ENCODE measurements at places on chromosomes 3 and 15.

DNA sequence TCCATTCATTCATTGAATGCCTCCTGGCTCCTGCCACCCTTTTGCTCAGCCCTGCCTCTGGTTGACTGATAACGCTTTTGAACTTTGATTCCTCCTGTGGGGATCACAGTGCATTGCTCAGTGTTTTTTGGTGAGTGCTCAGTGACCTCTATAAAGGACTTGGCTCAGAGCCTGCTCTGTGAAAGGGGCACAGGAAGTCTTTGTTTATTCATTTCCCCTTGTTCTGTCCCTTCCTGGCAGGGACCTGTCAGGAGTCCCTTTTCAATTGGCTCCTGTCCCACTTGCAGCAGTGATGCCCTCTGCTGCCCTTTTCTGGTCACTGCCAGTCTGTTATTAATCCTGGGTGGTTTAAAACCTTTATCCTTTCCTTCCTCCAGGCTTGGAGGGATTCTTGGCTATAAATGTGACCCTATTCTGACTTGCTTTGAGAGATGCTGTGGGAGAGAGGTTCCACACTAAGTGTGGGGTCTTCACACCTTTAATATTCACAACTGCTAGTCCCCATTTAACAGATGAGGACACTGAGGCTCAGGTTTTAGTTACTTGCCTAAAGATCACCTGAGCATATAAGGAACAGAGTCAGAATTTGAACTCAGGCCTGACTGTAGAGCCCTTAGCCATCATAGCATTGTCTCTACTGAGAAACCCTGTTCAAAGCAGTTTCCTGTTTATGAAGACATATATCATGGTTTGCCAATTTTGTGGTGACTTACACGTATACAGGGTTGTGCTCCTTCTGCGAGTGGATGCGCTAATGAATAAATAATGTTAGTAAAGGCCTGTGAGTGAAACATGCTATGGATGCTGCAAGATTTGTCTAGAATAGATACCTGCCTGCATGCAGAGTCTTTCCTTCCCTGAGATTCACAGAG lies 23.2 kb upstream of the TATDN2 start:
- peak; percentile 76 for DNase-seq

DNA sequence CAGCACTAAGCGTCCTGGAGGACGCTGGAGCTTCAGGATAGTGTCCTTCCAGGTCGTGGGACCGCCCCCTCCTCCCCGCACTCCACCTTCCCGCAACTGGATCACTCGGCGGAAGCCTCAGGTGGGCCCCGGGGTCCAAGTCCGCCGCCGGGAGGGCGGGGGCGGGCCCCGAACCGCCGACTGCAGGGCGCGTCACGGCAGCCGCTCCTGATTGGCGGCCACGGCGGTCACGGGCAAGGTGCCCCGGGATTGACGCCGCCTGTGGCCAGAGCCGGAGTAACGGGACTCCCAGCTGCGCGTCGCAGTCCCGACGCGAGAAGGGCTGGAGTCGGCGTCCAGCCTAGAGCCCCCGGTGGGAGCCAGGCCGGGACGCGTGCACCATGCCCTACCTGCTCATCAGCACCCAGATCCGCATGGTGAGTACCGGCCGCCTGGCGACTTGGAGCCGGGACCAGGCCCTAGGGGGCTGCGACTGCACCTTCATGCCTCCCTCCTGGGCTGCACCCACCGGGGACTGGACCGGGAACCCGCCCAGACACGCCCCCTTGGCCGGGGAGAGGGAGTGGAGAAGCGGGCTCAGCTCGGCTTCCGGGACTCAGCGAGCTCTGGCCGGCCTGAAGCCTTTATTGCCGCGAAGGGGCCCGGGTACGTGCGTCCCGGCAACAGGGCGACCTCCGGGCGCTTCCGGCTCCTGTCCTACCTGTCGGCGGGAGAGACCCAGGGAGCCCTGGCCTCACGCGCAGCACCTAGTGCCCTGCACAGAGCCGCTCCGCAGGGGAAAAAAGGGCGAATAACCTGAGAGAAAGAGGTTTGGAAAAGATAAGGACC lies at the start of gene GCHFR:
Gene GCHFR (plus strand): TSS at position 268 of the 828 bp plus-strand sequence. CDS start 113 bp downstream, at position 381.
- peak; percentile 77 for DNase-seq

GRCh38 chr15:53588773-53589172 lies 170.7 kb downstream of the WDR72 start:
- no peak for DNase-seq

DNA sequence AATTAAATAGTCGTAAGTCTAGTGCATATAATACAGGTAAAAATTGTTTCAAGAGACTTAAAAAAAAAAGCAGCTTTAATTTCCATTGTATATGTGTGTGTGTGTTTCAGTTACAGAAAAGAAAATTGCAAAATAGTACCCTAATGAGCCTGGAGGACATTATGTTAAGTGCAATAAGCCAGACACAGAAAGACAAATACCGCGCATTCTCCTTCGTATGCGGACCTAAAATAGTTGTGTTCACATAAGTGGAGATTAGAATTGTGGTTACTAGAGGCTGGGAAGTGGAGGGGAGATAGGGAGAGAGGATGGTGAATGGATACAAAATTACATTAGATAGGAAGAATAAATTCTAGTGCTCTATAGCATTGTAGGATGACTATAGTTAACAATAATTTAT lies 3.6 kb downstream of the MESD start:
- DNase-seq: no peak

DNA sequence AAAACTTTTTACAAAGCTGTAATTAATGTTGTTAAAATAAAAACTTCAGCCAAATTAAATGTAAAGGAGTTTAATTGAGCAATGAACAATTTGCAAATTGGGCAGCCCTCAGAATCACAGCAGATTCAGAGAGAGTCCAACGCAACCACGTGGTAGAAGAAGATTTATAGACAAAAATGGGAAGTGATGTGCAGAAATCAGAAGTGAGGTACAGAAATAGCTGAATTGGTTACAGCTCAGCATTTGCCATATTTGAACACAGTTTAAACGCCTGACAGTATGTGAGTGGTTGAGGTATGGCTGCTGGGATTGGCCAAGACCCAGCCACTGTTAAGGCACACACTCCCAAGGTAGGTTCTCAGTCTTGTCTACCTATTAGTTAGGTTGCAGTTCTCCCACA lies 14.4 kb upstream of the PLA2G4D start:
- no peak for DNase-seq

- no peak for DNase-seq
These were observed 63.1 kb upstream of the GOLGA6B start for GRCh38 chr15:72591361-72591760.

- no peak for DNase-seq
These were observed 27.3 kb downstream of the KLHDC8B start for GRCh38 chr3:49198611-49199230.

DNA sequence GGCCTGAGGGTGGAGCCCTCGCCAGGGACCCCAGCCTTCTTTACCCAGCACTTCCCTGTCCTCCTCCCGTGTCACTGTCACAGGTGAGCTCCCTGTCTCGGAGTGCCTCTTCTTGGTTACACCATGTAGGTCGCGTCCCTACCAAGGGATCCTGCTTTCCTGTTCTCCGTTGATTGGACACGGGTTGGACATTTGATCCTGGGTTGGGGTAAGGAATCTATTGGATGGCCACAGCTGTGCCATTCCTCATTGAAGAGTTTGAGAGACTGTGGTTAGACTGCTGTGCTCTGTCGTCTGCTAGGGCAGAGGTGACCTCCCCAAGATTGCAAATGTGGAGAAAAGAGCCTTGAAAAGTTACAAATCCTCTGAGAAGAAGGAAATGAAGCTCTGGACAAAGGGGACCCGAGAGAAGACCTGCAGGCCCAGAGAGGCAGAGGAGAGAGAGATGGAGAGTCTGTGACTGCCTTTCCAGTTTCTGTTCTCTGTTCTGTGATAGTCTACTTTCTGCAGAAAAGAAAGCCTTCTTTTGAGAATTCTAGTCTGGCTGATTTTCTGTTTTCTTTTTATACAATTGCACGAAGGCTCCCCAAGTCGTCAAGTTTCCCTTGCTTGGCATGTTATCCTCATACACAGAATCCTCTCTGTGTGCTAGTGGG lies 325.7 kb upstream of the RGMA start:
- no peak for DNase-seq

DNA sequence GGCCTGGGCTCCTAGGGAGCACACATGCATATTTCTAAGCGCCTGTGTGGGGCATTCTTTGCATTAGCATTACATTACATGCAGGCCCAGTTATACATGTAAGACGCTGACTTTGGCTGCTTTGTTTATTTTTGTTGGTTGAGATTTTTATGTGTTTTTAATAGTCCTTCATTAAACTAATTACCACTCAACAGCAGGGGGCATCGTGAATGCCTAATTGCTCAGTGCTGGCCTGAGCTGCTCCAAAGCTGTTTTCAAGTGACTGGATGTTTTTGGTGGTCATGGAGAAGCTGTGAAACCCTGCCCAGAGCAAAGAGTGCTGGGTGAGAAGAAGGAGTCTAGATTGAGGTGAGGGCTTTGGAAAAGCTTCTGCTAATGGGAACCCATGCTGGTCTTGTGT lies 41.5 kb downstream of the GPD1L start:
- DNase-seq: no peak

DNA sequence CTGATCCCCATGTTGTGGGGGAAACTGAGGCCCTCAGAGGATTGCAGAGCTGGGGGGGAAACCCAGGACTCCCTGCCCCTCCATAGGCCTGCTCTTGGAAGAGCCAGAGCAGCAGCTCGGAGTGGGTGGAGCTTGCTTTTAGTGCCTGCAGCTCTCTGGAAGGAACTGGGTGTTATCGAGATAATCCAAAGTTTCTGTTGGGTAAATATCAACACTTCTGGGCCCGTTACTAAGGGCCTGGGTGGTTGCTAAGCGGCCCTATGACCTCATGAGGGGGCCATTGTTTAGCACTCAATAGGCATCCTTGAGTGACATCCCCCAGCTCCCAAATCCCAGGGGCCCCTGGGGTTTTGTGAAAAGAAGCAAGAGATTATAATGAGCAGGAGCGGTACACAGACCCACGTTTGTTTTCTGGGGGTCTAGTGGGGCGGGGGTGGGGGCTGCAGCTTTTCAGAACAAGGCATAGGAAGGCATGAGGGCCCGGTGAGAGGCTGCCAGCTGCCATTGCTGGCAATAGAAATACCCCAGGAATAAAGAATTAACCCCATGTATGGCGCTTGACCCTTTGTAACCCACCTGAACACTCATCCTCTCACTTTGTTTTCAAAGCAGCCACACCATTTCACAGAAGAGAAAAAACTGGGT lies 48.3 kb upstream of the ATP2B2 start:
- peak; percentile 9 for DNase-seq

- no peak for DNase-seq
These were observed 30.8 kb downstream of the HHLA2 start for GRCh38 chr3:108327168-108327567.

GRCh38 chr3:13009946-13010315 lies 63.3 kb downstream of the IQSEC1 start:
- no peak for DNase-seq

DNA sequence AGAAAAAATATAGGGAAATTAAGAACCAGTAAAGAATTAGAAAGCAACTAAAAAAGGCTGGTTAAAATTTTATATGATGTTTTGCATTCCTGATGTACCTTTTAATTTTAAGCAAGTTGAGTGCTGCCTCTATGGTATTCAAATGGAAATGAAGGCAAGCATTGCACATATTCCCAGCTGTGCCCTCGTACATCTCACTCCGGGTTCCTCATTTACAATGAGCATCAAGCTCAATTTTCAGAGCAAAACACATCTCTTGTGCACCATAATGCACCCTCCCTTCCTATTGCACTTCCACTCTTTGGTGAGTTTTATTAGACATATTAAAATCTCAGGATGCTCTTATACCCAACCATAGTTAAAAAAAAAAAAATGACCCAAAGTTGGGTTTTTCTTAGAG lies 267.9 kb downstream of the CHST2 start:
- DNase-seq: no peak

DNA sequence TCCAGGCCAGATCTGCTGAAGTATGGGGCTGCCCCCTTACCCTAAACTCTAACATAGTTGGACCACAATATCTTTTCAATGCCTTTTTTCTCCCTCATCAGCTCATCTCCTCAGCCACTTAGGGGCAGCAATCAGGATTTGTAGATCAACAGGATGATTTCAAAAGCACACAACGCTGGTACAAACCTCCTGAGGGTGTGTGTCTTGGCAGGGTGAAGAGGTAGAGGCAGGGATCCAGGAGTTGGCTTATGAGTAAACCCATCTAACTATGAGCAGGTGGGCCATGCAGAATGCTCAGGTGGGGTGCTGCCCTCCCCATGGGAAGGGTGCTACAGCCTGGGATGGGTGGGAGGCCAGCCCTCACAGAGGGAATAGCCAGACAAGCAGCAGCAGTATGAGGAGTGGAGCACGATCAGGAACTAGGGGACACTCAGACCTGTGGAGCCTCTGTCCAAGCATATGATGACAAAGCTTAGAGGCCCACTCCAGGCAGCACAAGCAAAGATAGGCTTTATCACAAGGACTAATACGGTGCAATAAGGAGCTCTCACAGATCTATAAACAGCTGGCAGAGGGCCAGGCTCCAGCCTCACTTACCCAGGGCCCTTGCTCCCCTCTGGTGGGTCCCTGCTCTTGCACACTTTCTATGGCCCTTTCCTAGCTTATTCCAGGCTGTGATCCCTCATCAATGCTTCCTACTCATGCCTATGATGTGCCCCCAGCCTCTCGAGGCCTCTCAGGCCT lies 32.2 kb downstream of the IL20RB start:
- DNase-seq: no peak

DNA sequence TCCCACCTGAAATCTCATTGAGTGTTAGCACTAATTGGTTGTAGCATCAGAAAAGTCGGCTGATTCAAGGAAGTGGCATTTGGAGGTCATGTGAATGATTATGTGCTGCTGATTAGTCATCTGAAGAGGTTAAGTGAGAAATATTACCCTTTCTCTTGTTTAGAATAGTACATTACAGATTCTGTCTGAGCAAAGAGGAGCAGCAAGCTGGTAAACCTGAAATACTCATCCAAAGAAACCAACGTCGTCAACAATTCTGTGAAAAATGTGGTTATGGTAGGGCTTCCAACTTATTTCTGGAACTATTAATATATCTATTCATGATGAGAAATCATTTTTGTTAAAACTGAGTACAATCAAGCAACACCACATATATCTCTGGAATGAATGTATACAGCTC lies 1024.9 kb downstream of the TUSC7 start:
- DNase-seq: no peak

Measured in activated CD4-positive, alpha-beta memory T cell treated with anti-CD3 and anti-CD28 coated beads, Interleukin-2, amount 10 ng/mL, durations not matched to agents 7 days and 5 days (primary cell).